ENCODE measurements at places on chromosomes 6 and 20.

DNA sequence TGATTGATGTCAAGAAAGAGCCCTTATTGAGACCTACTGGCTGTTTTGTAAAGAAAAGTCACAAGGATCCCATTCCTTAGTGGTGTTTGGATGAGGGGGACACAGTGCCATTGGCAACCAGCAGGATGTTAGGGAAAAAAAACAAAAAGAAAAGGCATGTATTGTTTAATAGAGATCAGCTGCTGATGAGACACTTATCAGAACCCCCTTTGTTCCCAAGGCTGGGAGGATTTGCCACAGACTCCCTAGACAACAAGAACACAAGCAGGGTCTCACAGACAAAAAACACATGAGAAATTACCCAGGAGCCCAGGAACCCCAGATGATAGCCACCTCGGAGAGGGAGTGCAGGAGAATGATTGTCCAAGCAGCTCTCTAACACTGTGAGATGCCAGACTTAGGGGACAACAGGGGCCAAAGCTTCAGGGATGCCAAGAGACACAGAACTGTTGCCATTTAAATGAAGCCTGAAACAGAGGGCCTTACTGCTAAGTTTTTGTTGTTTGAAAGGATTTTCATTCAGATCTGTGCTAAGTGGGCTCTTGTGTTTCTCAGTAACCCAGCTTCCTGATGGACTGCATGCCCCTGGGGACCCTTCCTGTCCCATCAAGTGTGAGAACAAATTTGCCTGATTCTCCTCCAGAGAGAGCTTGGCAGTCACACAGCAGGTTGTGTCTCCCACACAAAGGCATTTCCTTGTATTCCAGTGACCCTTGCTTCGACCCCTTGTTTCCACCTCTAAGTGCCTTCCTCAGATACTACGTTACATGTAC lies 48.7 kb upstream of the HEY2 start:
- DNase-seq, result no peak

- DNase-seq, result no peak
Measured at GRCh38 chr20:51418137-51418529, 124.4 kb downstream of the NFATC2 start.

GRCh38 chr20:19695081-19695480 lies 63.0 kb upstream of the RIN2 start:
- DNase-seq, result no peak

GRCh38 chr6:122869437-122870024 lies 80.5 kb downstream of the SMPDL3A start:
- no peak for DNase-seq

- DNase-seq, result no peak
Measured at GRCh38 chr6:18555750-18556149, 168.6 kb downstream of the RNF144B start.

DNA sequence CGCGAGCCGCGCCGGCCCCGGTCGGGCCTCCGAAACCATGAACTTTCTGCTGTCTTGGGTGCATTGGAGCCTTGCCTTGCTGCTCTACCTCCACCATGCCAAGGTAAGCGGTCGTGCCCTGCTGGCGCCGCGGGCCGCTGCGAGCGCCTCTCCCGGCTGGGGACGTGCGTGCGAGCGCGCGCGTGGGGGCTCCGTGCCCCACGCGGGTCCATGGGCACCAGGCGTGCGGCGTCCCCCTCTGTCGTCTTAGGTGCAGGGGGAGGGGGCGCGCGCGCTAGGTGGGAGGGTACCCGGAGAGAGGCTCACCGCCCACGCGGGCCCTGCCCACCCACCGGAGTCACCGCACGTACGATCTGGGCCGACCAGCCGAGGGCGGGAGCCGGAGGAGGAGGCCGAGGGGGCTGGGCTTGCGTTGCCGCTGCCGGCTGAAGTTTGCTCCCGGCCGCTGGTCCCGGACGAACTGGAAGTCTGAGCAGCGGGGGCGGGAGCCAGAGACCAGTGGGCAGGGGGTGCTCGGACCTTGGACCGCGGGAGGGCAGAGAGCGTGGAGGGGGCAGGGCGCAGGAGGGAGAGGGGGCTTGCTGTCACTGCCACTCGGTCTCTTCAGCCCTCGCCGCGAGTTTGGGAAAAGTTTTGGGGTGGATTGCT lies 1.3 kb downstream of the VEGFA start:
- no peak for DNase-seq

GRCh38 chr6:29757282-29757681 lies 34.0 kb downstream of the HLA-F start:
- no peak for DNase-seq

DNA sequence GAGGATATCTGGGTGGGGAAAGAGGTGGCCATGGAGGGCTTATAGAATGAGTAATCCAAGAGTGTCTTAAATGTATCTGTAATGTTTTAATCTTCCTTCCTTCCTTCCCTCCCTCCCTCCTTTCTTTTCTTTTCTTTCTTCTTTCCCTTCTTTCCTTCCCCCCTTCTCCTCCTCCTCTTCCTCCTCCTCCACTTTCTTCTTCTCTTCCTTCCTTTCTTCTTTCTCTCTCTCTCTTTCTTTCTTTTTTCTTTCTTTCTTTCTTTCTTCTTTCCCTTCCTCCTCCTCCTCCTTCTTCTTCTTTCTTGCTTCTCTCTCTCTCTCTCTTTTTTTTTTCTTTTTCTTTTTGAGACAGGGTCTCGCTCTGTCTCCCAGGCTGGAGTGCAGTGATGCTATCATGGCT lies 7.1 kb downstream of the HCK start:
- no peak for DNase-seq

Data from esophagus squamous epithelium (tissue), 5 donors.